ENCODE measurements at places on chromosomes 7 and 10.
A peak's percentile ranks its signal among the peaks of the same experiment; 100 is the strongest.

- no peak for DNase-seq
Observed at GRCh38 chr7:150731916-150732315, 5.3 kb upstream of the GIMAP5 start.

- DNase-seq, result no peak
Observed at GRCh38 chr7:114932991-114933390, 11.1 kb downstream of the MDFIC start.

- no peak for DNase-seq
Observed at GRCh38 chr7:128836729-128837348, 6.6 kb downstream of the FLNC start.

- DNase-seq, result no peak
Observed at GRCh38 chr10:104622598-104623209, 18.4 kb upstream of the SORCS3 start.

DNA sequence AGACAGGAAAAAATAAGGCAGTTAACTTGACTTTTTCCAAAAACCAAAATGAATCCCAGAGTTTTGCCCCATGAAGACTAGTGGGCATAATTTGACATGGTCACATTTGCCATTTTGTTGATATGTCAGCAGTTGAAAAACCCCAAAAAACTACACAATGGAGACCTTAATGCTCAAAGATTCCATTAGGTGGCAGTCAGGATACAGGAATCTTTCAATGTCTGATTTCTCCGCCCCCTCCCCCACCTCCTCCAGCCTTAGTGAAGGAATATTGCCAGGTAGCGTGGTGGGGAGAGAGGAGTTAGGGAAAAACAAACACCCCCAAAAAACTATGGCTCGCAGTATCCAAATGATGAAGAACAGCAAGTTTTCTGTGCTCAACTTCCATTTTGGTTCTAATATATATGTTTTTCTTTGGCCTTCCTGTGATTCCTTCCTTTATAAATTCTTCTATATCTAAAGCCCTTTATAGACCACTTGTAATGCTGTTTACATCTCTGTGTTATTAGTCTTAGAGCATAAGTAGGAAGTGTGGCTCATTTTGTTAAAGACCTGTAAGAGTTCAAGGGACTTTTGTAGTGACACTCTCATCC lies 6.7 kb upstream of the SMNDC1 start:
- DNase-seq, result no peak

DNA sequence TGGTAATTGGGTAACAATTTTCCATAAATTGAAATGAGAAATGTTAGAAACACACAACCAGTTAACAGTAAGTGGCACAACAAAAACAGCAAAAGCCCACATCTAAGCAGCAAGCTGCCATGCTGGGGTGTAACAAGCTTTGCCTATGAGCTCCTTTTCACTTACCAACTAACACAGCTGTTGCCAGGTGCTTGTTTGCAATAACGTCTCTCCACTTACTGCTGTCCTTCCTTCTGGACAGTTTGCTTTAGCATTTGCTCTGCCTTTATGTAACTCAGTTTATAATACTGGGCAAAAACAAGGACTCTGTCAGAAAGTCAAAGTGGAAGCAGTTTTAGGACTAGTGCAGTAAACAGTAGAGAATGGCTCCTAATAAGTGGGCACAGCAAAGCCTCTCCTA lies 740.9 kb downstream of the POM121L12 start:
- DNase-seq, result no peak

DNA sequence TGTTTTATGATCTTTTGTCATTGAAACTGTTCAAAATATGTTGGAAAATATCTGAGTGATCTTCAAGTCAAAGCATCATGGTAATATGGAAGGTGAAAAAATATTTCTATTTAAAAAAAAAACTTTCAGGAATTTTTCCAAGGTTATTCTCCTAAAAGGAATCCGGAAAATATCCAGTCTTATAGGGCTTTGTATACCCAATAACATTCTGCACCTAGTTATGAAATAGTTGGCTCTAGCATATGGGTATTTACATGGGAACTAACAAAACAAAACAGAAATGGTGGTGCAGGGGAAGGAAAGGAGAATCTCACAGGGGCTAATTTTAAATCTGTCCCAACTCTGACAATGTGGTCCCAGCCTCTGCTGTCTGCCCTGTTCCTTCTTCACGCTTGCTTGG lies 167.1 kb upstream of the RHEB start:
- no peak for DNase-seq

GRCh38 chr10:77339166-77339565 lies 298.4 kb downstream of the KCNMA1 start:
- DNase-seq, result no peak

- DNase-seq, result no peak
Observed at GRCh38 chr7:132321387-132321786, 254.9 kb downstream of the PLXNA4 start.

GRCh38 chr7:41967156-41967555 lies 264.3 kb upstream of the INHBA start:
- DNase-seq, result no peak

DNA sequence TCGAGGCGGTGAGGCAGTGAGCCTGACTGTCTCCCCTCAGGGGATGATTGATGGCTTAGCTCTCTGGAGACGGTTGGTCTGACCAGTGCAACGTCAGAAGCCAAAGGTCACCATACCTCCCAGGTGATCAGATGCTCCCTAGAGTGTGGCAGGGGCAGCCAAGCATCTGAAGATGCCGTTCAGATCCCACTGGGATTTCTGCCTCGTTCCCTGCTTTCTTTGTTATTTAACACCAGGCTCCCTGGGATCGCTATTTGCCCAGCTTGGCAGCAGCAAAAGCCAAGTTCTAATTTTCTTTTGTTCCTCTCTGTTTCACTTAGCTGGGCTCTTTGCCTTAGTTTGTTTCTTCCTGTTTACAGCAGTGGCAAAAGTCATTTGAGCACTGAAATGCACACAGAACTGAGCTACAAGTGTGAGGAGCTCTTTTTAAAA lies 53.5 kb upstream of the SVIL start:
- peak; percentile 70 for DNase-seq

DNA sequence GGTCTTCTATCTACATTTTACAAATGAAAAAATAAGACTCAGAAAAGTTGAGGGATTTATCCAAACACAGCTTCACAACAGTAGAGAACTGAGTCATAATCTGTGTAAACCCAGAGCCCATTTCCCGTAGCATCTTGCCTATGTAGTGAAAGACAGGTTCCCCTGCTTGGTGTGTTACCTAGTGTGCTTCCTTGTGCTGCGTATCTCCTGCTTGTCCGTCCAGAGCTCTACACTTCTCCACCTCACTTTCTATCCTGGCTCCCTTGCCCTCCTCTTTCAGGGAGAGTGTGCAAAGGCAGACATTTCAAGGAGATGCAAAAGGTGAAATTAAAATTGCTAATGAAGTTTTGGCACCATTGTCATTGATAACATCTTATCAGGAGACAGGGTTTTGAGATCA lies 1.4 kb upstream of the ASNS start:
- DNase-seq, result no peak

- DNase-seq, result no peak
Observed at GRCh38 chr10:80472234-80473095, 18.4 kb downstream of the TSPAN14 start.

GRCh38 chr10:8289186-8289924 lies 234.9 kb downstream of the GATA3 start:
- DNase-seq, result no peak

DNA sequence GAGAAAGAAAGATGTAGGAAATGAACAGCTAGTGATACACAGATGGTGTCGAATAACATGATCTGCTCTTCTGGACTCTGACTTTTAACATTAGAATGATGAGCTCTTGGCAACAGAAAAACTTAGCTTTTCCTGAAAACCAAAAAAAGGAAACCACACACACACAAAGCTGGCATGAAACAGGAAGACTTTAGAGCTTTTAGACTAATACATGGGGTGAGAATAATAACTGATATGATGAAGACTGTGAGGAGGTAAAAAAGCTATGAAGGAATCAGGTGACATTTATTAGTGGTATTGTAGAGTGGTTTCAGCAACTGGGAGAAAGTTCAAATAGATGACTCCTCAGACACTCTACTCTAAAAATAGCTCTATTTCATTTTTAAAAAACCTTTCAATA lies 491.9 kb downstream of the PARD3 start:
- no peak for DNase-seq

DNA sequence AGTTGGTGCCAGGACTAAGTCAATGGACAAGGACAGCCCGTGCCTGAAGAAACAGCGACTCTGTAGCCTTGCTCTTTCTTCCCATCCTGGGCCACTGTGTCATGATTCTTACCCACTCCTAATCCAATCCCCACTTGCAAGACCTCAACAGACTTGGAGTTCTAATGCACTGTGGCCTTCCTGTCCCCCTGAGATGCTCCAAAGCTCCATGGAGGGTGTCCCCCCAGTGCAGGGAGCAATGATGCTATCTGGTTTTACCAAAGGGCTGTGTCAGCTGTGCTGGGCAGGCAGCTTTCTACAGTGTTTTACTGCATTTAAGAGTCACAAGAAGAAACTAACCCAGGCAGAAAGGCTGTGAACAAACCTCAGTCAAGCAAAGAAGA lies 108.1 kb downstream of the PRKAG2 start:
- no peak for DNase-seq

- no peak for DNase-seq
Observed at GRCh38 chr10:77604941-77605351, 32.7 kb downstream of the KCNMA1 start.

GRCh38 chr10:103086261-103086660 lies 106.8 kb downstream of the NT5C2 start:
- DNase-seq, result no peak

DNA sequence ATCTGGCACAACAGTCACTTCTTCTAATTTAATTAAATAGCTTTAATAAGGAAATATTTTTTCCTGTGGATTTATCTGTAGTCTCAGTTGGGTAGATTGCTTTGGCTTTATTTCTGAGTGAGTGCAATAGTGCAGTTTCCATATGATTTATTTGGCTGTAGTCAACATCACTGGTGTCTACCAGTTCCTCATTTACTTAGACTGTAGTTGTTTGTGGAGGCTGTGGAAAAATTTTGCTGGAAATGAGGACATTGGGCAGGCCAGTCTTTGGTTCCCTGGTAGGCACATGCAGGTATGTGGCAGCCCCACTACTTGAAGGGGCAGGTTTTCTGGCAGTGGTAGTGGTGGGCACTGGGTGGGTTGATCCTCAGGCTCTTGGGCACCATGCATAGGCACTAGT lies 15.5 kb downstream of the TAS2R40 start:
- DNase-seq, result no peak

- no peak for DNase-seq
Observed at GRCh38 chr7:101922631-101923601, 105.5 kb downstream of the CUX1 start.

GRCh38 chr7:22460363-22460988 lies 39.5 kb downstream of the STEAP1B start:
- DNase-seq, result no peak

DNA sequence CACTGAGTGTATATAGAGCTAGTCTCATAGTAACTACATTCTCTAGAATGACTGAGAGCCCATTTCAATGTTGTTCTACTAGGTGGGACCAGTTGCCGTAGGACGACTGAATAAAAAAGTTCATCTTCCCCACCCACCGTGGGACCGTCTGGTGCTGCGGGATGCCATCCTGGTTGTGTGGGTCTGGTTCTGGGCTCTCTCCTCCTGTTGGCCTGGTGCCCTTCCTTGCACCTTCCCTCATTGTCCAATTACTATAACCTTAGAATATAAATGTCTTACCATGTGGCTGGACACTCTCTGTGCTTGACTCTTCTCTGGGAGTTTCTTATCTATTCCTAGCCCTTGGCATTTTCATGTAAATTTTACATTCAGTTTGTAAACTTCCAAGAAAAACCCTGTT lies 344.4 kb downstream of the TCERG1L start:
- DNase-seq, result no peak

- DNase-seq, result no peak
Observed at GRCh38 chr10:82968533-82968932, 1093.5 kb downstream of the NRG3 start.

GRCh38 chr7:47405286-47405904 lies 176.5 kb downstream of the TNS3 start:
- no peak for DNase-seq

- DNase-seq, result no peak
Observed at GRCh38 chr7:157011333-157012112, 1.1 kb upstream of the MNX1 start.

GRCh38 chr7:108014215-108014614 lies 11.3 kb upstream of the LAMB1 start:
- no peak for DNase-seq

- DNase-seq, result no peak
Observed at GRCh38 chr10:46543466-46544377, 12.7 kb downstream of the GPRIN2 start.

DNA sequence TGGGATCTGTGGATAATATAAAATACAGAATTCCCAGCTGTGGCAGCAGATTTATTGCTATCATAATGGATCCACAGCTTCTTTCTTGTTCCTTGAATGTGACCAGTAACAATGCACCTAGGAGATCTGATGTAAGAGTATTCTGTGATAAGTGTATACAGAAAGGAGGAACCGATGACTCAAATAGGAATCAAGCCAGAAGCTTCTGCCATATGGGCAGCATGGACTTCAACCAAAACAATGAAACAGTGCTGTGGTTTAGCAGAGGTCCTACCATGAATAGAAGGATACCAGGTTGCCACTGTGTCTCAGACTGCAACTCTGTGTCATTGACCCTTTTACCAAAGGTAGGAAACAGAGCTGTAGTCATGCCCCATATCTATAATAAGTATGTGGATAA lies 81.8 kb downstream of the PTPRZ1 start:
- DNase-seq, result no peak

GRCh38 chr10:46042527-46042926 lies 3.5 kb downstream of the MSMB start:
- no peak for DNase-seq

DNA sequence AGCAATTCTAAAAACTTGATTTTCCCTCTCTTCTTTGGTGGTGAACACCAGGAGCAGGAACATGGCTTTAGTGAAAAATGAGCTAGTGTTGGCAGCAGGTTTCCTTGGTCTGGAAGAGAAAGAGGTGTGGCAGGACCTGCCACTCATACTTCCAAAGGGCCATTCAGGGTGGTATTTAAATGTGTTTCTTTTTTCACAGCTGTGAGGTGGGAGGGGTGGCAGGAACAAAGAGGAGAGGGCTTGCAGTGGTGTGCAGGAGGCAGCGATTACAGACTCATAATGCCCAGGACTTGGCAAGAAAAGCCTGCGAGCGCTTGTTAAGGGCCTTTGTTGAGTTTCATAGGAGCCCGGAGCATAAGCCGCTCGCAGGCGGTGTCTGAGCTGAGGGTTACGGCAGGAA lies 36.8 kb downstream of the WIPF3 start:
- no peak for DNase-seq

- DNase-seq, result peak; percentile 47
Observed at GRCh38 chr7:6392712-6393666, 54.8 kb downstream of the DAGLB start.

DNA sequence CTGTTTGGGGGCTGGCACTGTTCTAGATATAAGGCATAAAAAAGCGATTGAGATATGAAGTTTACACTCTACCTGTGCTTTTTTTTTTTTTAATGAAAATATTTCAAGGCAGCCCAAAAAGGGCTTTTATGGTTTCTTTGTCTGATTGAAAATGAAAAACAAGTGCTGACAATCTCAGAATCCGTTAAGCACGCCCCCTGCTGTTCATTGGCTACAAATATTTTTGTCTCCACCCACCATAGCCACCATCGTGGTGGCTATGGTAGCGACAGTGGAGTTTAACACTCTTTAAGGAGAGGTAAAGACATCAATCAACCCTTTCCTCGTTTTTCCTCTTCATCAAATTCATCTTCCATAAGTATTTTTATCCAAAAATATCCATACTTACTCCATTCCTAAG lies 94.2 kb downstream of the CD36 start:
- DNase-seq, result no peak

- no peak for DNase-seq
Observed at GRCh38 chr7:158772916-158773315, 56.4 kb downstream of the ESYT2 start.

- no peak for DNase-seq
Observed at GRCh38 chr10:12388671-12389070, 39.3 kb downstream of the CAMK1D start.

Data from smooth muscle cell of the brain vasculature (primary cell).